RWPE1 (cell line): ENCODE measurements at places on chromosomes 3 and 15.
A peak's percentile ranks its signal among the peaks of the same experiment; 100 is the strongest.

DNA sequence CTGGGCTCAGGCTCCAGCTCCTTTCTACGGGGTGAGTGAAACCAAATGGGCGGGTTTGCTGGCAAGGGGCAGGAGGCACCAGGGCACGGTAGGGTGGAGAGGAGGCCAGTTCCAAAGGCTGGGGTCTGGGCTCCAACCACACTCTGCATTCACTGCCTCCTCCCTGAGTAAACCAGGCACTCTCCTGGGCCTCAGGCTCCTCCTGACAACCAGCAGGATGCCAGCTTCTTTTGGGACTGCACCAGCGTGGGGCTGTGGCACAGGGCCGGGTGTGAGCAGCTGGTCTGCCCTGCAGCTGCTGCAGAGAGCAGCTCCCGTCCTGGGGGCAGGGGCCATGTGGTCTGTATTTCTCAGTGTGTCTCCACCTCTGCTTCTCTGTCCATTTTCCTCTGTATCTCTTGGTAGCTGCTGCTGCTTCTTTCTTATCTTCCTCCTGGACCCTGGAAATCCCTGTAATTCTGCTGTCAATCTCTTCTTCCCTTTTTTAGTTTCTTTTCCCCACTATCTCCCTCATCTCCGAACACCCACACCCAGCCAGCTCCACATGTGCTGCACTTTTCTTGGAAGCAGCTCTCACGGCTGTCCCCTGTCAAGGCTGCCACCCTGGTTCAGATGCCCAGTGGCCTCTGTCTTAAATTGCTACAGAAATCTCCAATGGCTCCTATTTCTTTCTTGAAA, 54.9 kb upstream of the TBC1D21 start:
- no peak for DNase-seq

GRCh38 chr15:58213587-58214338, 75.6 kb downstream of the AQP9 start:
- no peak for DNase-seq

DNA sequence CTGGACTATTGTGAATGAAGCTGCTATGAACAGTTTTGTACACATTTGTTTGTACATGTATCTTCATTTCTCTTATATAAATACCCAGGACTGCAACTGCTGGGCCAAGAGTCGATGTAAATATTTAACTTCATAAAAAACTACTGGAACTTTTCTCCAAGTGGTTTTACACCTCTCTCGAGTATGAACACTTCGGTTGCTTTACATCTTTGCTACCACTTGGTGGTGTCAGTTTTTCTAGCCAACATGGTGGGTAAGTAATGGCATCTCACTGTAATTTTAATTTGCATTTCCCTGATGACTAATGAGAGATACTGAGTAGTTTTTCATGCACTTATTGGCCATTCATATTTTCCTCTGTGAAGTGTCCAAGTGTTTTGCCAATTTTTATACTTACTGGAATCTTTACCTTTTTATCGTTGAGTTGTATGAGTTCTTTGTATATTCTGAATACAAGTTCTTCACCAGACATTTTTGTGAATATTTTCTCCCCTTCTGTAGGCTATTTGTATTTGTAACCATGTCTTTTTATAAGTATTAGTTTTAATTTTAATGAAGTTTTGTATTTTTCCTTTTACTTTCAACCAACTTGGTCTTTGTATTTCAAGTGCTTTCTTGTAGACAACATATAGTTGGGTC, 44.4 kb downstream of the PCOLCE2 start:
- DNase-seq: peak; percentile 62

DNA sequence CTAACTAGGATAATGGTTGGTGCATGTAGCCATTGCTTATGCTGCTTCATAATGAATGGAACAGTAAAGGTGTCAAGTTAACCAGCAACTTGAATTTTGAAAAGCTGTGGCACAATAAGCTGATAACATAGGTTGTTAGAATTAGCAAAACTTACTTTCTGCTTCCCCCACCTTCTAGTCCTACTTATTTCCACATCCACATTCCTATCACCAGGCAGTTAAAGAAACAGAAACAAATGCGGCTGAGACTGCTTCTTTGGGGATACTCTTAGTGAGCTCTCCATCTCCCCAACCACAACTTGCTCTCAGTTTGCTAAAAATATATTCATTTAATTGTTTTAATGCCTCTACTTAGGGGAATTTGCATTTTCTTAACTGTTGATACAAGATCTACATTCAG, 215.1 kb downstream of the TIGIT start:
- DNase-seq: no peak

GRCh38 chr3:168534761-168535160, 439.0 kb upstream of the GOLIM4 start:
- DNase-seq: no peak

GRCh38 chr3:13025778-13026518, 47.3 kb downstream of the IQSEC1 start:
- no peak for DNase-seq

- no peak for DNase-seq
These were observed 115.1 kb downstream of the FHIT start for GRCh38 chr3:61136191-61136590.

DNA sequence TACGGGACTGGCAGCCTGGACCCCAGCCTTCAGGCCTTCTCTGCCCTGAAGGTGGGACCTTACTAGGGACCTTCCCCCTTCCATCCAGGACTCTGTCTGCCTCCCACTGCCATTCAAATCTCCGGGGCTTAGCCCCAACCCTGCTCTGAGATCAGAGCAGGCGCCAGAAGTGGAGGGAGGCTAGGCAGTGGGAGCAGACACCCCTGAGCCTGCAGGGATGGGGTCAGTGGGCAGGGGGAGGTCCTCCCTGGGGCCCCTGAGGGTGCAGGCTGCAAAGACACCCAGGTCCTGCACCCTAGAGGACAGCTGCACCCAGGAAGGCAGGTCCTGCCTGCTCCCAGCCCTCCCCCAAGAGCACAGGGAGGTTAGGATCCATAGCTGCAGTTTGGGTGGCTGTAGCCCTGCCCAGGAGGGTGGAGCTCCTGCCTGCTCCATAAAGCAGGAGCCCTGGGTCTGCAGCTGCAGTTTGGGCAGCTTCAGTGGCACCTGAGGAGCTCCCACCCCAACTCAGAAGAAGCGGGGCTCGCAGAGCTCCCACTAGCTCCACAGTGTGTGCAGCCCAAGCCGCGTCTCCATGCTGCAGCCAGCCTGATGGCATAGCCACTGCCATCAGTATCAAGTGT, 8.1 kb upstream of the POC1A start:
- no peak for DNase-seq

DNA sequence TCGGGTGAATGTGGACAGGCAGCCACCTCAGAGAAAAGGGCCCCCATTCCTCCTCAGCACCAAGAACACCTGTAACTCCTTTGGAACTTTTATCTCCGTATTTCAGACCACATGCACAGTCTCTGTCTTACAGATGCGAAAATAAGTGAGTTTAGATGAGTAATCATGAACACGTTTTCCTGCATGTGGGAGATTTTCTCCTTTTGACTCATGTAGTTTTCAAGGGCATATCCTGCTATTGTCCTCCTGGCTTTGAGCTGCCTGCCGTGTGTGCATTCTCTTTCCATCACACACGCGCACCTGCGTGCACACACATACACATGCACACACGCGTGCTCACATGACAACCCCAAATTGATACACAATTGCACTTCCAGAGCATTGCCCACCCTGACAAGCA, 239.2 kb downstream of the GABRG3 start:
- DNase-seq: no peak

DNA sequence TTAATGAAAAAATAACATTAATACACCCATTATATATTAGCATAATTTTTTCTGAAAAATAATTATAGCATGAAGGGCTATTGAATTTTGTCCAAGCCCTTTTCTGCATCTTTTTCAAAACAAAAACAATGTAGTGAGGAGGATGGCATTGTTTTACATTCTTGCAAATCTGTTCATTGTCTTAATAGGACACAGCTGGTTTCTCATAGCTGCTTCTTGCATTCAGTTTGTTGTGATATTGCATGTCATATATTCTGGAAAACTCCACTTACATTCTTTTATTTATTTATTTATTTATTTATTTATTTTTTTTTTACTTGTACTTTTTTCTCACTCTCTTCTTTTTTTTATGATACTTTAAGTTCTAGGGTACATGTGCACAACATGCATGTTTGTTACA, 107.4 kb downstream of the NR1D2 start:
- no peak for DNase-seq
